NT2/D1 (cell line): ENCODE measurements at places on chromosomes 7 and 10.

DNA sequence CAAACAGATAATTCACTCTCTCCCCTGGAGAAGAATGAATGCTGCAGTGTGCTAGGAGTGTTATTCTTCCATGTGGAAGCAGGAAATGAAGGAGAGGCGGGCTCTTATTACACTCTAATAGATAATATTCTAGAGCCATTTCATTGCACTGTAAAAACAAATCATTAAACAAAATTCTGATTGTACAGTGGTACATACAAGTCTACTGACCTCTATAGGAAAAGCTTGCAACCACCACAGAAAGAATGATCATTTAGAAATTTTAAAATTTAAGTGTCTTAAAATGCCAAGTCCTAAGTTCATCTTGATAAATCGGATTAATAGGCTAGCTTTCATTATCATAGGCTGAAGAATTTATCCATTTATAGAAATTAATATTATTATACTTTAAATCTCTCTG lies 960.3 kb upstream of the LRRN3 start:
- DNase-seq = no peak

DNA sequence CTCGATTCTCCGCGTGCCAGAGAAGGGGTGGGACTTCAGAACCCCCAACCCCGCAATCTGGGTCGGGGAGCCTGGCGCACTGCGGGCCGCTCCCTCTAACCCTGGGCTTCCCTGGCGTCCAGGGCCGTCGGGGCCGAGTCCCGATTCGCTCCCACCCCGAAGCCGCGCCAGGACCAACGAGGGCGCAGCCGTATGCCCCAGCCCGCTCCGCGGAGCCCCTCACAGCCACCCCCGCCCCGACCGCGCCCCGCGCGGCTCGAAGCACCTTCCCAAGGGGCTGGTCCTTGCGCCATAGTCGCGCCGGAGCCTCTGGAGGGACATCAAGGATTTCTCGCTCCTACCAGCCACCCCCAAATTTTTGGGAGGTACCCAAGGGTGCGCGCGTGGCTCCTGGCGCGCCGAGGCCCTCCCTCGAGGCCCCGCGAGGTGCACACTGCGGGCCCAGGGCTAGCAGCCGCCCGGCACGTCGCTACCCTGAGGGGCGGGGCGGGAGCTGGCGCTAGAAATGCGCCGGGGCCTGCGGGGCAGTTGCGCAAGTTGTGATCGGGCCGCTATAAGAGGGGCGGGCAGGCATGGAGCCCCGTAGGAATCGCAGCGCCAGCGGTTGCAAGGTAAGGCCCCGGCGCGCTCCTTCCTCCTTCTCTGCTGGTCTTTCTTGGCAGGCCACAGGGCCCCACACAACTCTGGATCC lies at the start of gene LEP:
Gene LEP (plus strand): TSS at position 583 of the 691 bp plus-strand sequence. CDS start 10,741 bp downstream, outside the sequence.
- no peak for DNase-seq

DNA sequence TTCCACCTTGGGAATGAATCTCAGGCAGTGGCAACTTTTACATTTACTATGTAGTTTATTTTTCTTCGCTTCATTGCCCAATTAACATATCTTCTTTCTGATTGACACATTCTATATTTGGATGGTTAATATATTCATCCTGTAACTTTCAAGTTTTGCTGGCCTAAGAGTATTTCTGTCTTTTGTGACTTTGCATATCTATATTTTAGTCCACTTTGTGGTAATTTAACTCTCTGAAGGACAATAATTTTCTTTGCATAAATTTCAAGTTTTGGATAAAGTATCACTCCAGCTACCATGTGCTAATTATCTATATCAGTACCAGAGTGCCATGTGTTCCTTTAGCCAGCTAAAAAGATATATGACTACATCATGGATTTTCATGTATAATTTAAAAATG lies 151.5 kb upstream of the KAT6B start:
- no peak for DNase-seq

DNA sequence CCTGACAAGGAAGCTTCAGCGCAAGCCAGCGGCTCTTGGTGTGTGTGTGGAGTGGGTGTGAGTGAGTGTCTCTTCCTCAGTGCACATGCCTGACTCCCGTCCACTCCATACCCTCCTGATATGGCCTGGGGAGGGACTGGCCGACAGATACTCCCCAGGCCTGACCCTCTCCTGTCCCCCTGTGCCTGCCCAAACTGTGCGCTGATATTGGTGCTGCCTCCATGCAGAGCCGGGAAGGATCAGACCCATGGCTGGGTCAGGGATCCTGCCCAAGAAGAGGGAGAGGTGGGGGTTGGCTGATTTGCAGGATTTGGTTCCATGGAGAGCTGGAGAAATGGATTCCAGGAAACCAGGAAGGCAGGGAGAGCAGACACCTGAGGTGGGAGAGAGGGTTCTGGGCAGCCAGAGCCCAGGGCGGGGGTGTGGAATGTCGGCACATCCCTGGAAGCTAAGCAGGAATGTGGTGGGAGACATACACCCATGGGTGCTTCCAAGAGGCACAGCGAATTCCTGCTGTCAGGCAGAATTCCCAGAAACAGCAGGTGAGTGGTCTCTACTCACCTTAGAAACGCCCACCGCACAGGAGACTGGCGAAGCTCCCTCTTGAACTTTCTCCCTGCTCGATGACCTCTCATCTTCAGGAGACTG lies 6.3 kb downstream of the CALML5 start:
- no peak for DNase-seq

DNA sequence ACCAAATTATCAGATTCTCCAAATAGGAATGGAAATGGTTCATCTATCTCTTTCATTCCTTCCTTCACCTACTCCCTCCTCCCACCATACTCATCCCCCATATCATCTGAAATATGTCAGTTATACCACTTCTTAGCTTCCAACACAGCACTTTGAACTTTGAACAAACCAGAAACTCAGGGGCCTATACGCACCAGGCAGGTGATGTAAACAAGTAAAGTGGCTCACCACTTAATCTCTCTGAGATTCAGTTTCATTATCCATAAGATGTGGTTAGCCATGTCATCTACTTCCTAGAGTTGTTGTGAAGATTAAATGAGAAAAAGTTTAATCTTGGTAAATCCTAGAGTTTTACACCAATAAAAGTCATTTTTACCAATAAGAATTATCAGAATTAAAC lies 65.9 kb upstream of the LRRN3 start:
- no peak for DNase-seq

DNA sequence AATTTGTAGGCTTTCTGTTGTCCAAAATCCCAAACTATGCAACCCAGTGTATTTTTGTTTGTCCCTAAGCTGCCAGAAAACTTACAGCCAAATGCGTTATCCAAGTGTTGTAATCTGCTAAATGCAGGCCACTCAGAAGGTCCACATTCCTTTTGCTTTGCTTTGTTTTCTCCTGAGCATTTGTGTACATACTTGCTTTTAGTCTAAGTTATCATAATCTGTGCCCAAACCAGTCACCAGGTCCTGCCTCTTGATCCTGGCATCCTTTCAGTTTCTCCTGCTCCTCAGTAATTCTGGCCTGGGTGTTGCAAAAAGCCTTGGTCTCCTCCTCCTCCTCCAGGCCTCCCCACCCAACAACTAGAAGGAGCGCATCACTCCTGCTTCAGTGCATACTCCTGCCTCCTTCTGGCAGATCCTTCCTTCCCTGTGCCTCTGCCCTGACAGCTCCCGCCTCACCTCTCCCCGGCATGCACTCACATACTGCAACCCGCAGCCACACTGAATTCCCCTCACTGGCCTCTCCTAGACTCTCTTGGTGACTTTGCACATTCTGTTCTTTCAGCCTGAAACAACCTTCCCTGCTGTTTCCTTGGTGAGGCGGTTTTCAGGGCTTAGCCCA lies 2.3 kb downstream of the DENND2A start:
- no peak for DNase-seq

- DNase-seq = no peak
Measured at GRCh38 chr7:116441534-116441933, 58.0 kb upstream of the CAV2 start.

DNA sequence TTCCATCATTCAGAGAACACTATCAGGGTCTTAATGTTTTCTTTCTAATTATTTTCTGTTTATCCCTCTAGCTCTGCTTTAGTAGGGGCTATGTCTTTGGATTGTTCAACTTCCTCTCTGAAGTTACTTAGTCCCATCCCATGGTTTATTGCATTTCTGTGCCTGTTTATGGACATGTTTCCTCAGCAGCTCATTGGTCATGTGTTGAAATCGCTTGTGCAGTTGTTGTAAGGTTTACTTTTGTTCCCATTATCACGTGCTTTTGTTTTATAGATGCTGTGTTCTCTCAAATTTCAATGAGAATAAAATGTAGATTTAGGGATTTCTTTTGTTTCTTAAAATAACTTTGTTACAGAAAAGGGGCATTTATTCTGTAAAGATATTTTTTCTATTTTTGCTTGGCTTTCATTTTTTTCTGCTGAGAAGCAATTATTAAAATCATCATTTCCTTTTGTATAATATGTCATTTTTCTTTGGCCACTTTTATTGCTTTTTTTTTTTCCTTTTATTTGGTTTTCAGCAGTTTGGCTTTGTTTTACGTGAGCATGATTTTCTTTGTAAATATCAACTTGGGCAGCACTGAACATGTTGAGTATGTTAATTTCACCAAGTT lies 110.9 kb downstream of the CCDC7 start:
- DNase-seq = no peak
